IPS DF 6.9 (cell line): ENCODE measurements at places on chromosomes 6 and 20.

DNA sequence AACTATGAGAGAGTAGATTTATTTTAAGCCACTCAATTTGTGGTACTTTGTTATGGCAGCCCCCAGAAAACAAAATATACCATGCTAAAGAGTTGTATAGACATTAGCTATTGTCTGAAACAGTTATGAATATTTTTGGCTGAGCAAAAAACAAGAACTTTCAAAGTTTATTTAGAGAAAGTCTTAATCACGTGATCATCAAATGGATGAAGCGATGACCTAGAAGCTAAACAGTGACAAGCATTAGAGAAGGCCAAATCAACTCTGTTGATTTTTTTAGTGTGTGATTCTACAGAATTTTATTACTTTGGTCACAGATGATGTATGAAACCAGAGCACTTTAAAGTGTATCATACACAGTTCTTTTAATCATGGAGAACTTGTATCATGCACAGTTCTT lies 1247.9 kb upstream of the MAP3K7 start:
- DNase-seq: no peak

DNA sequence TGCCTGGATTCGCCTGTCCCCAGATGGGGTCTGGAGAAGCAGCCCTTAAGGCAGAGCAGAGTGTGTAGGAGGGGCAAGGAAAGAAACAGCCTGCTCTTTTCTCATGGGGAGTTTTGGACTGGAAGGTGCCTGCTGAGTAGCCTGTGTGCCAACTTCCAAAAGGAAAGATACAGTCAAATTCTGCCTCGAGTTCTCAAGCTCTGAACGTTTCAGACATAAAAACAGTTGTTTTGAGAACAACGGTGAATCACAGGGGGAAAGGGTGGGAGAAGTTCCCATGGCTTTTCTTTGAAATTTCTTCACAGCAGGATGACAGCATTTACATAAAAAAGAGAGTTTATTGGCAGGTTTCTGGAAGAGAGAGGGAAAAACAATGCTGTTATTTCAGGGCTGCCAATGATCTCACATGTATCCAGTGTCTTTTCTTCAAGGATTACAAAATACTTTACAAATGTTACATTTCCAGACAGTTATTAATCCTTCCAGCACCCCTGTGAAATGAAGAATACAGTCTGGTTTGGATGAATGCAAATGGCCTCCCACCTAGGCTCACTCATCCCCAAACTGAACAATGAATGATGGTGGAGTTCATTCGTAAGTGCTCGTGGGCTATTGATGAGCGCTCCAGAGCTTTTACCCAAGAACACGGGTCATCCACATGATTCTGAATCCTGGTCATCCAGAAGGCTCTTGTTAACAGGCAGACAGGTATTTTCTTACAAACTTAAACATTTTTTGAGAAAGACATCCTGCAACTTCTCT lies 33.8 kb upstream of the ECI2 start:
- no peak for DNase-seq

DNA sequence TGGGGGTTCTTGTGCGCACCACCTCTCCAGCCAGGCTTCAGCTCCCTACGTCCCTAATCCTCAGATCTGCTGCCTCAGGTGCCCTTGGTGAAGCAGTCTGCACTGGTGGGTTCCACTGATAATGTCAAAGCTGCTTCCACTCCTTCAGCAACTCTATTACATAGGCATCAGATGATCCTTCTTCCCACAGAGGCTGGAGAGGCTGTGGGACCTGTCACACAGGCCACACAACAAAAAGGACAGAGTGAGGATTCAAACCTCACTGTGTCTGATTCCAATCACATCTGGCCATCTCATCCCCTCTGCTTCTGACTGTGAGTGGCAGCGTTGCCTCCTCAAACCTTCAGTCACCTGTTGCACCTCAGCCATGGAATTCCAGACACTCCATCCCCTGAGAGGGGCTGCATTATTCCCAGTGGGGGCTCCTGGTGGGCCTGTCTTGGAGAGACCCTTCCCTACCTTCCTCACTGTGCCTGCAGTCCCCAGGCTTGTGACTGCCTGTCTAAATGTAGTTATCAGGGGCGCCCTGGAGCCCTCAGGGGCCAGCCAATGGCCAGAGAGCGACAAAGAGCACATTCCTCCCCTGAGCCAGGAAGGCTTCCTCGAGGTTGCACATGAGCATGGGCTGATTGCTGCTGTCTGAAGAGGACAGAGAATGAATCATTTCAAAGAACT lies 211.4 kb upstream of the ECI2 start:
- DNase-seq: no peak

DNA sequence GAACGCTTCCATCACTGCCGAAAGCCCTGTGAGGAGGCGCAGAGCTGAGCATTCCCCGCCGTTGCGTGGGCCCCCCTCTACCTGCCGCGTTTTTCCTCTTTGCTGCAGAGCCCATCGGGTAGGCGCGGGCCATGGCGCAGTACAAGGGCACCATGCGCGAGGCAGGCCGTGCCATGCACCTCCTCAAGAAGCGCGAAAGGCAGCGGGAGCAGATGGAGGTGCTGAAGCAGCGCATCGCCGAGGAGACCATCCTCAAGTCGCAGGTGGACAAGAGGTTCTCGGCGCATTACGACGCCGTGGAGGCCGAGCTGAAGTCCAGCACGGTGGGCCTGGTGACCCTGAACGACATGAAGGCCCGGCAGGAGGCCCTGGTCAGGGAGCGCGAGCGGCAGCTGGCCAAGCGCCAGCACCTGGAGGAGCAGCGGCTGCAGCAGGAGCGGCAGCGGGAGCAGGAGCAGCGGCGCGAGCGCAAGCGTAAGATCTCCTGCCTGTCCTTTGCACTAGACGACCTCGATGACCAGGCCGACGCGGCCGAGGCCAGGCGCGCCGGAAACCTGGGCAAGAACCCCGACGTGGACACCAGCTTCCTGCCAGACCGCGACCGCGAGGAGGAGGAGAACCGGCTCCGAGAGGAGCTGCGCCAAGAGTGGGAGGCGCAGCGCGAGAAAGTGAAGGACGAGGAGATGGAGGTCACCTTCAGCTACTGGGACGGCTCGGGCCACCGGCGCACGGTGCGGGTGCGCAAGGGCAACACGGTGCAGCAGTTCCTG lies 693 bp downstream of the FAM50B start:
- no peak for DNase-seq

- DNase-seq: no peak
Measured at GRCh38 chr20:58755062-58755697, 62.6 kb downstream of the NPEPL1 start.

- DNase-seq: no peak
Measured at GRCh38 chr6:30747902-30748769, 3.8 kb upstream of the IER3 start.

GRCh38 chr6:12147557-12148316 lies 135.6 kb downstream of the HIVEP1 start:
- no peak for DNase-seq

DNA sequence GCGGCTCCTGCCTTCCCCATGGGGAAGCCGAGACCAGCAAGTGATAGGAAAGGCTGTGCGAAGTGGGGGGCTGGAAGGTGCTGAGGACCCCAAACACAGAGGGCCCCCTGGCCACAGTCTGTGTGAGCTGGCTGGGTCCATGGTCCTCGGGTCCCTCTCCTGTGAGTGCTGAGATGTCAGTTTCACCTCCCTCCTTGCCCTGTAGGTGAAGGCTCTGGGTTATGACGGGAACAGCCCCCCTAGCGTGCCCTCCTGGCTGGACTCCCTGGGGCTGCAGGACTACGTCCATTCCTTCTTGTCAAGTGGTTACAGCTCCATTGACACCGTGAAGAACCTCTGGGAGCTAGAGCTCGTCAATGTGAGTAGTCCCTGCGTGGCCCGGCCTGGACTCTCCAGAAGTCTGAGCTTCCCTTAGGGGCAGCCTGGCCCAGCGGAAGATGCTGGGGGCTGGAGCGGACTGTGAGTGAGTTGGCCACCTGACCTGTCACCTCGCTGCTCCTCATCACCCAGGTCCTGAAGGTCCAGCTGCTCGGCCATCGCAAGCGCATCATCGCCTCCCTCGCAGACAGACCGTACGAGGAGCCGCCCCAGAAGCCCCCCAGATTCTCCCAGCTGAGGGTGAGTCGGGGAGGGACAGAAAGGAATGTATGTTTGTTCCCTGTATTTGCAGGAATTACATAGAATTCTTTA lies 61.7 kb downstream of the TCP11 start:
- DNase-seq: no peak

GRCh38 chr20:11810311-11811083 lies 107.2 kb upstream of the BTBD3 start:
- DNase-seq: no peak

GRCh38 chr20:51420111-51420510 lies 122.4 kb downstream of the NFATC2 start:
- DNase-seq: no peak

- DNase-seq: no peak
Measured at GRCh38 chr6:80438772-80439171, 332.3 kb downstream of the BCKDHB start.

DNA sequence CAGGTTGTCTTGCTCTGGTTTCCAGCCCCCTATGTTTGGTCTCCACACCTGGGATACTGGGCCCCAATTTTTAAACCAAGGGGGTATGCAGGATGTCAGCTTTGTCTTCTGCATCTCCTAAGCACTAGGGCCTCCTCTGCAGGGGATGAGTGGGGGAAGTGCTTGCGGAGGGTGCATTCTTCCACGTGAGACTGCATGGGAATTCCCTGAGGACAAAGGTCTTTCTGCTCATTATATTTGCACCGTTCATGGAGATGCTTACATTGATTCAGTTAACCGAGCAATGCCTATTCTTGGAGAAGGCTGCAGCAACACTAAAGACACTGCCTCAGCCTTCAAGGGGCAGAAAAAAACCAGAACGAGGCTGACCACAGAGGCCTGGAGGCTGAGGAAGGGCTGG lies 45.4 kb downstream of the RAB44 start:
- DNase-seq: no peak

DNA sequence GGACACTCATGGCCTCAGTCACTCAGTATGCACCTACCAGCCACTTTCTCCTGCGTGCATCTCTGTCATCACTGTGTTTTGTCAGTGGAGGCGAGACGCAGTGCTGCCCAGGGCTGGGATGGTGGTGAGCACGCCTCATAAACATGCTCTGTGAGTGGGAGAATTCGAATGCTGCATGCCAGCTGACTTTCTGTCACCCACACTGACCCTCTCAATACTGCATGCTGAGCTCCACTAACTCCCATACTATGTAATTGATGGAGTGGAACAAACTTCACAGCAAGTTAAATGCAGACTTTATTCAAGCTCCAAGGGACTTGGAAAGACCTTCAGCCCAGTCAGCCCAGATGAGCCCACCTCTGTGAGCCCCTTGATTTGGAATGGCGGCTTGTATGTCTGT lies 22.7 kb upstream of the GGTLC1 start:
- no peak for DNase-seq

GRCh38 chr6:101741474-101742171 lies 348.1 kb downstream of the GRIK2 start:
- DNase-seq: no peak

DNA sequence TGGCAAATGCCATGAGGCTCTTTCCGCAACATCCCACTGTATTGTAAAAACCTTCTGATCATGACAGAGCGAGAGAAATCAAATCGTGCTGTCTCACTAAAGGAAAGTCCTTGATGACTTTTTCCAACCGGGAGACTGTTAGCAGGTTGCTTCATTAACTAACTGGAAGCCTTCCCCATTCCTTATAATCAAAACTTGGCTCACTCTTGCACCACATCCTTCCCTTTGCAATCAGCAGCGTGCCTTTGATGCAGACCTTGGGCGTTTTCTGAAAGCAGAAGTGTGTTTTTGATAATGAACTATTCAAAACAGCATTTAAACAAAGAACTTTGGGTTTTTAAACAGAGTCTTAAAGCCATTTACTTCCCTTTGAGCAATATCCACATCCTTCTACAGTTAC lies 96.2 kb upstream of the CNR1 start:
- DNase-seq: no peak

GRCh38 chr6:72857791-72858585 lies 236.1 kb downstream of the KCNQ5 start:
- DNase-seq: no peak

DNA sequence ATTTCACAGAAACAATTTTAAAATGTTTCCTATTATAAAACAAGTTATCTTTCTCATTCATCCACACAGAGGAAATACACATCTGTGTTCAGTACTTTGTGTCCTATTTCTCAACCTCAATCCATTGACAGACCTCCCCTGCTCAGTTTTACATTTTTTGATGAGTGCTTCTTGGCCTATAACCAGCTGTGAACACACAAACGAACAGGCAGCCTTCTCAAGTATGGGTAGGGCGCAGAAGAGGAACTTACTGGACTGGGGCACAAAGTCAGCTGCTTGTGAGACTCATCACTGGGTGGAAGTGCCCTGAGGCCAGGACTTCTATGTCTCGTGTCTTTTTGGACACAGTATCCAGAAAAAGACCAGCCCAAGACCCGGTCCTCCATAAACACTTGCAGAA lies 2.8 kb downstream of the RPS6KA2 start:
- no peak for DNase-seq

DNA sequence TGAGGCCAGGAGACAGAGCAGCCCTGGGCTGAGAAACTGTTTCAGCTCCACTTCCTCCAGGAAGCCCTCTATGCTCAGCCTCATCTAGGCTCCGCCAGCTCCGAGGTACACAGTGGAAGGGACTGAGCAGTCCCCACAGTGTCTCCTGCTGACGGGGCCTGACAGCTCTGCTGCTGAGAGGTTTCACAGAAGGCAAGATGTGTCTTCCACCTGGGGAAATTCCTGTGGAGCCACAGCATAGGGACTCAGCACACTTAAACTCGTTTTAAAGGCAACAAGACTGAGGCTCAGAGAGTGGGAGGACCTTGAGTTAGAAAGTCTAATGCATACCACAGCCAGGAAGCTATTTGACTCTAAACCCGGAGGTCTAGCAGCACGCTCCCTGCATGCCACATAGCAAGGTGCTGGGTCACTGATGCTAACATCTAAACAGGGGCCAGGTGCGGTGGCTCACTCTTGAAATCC lies 6.8 kb downstream of the ADA start:
- no peak for DNase-seq

DNA sequence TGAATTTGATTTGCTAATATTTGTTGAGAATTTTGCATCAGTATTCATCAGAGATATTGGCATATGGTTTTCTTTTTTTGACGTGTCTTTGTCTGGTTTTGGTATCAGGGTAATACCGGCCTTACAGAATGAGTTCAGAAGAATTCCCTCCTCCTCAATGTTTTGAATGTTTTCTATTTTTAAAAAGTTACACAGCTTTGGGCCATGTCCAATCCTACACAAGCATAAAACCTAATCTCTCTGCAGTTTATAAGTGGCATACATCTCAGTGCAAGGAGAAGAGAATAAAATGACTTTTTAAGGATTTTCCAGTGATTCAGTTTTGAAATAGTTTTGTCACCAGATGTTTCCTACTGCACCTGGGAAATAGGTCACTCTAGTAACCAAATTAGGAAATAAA lies 185.5 kb downstream of the COL12A1 start:
- no peak for DNase-seq

- DNase-seq: no peak
Measured at GRCh38 chr20:2348336-2348735, 32.4 kb upstream of the TGM6 start.

GRCh38 chr20:2298116-2298515 lies 2.3 kb downstream of the TGM3 start:
- no peak for DNase-seq

- no peak for DNase-seq
Measured at GRCh38 chr20:56014998-56015397, 9.7 kb upstream of the CBLN4 start.

- DNase-seq: no peak
Measured at GRCh38 chr6:141866731-141867497, 265.8 kb upstream of the GJE1 start.
